Activated T-helper 2 cell treated with anti-CD3 and anti-CD28 coated beads, Interferon-gamma antibody, Interleukin-2, Interleukin-4, amounts not matched to agents 10 μg/mL and 5 μg/mL and 100 μg/mL, durations not matched to agents 14 hours and 24 hours and 36 hours (primary cell): ENCODE measurements at places on chromosomes 5 and 9.

- DNase-seq, result no peak
Observed at GRCh38 chr5:131538177-131538593, 96.8 kb downstream of the RAPGEF6 start.

GRCh38 chr5:144011388-144011787, 159.1 kb downstream of the YIPF5 start:
- no peak for DNase-seq

- DNase-seq, result no peak
Observed at GRCh38 chr5:105730982-105731381, 1939.8 kb downstream of the EFNA5 start.

- DNase-seq, result no peak
Observed at GRCh38 chr9:97553141-97553540, 51.7 kb downstream of the TMOD1 start.
